Daoy (cell line): ENCODE measurements at places on chromosomes 2 and 18.
A peak's percentile ranks its signal among the peaks of the same experiment; 100 is the strongest.

DNA sequence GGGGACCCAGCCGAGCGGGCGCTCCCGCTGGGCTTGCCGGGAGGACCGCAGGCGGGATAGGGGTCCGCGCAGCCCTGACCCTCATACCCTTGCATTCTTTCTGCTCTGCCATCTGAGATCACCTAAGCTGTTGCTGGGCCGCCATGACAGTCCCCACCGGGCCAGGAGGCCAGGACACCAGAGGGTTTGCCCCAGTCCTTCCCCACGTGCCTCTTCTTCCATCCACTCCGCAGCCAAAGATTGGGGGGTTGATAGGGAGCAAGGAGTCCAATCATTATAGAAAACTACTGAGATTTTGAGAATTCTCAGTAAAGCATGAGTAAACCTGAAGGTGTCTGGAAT lies 453 bp upstream of the GRB14 start:
- peak; percentile 12 for DNase-seq

DNA sequence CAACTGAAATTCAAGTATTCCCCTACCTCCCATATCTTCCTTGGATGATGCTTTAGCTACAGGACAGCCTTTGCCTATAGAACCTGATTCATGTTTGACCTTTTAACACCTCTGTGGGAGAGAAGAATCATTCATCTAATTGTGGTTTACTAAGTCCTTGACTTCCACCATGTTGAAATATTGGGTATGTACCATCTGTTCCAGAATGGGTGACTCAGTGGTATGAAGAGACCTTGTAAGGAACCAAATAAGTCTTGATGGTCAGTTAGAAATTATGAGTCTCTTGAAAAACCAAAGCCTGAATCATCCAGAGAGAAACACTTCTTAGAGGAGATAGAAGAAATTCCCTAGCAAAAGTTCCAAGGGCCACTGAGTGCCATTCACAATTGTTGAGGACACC lies 27.5 kb downstream of the STAMBP start:
- peak; percentile 16 for DNase-seq

GRCh38 chr18:38257661-38258060 lies 692.1 kb upstream of the CELF4 start:
- DNase-seq = no peak

DNA sequence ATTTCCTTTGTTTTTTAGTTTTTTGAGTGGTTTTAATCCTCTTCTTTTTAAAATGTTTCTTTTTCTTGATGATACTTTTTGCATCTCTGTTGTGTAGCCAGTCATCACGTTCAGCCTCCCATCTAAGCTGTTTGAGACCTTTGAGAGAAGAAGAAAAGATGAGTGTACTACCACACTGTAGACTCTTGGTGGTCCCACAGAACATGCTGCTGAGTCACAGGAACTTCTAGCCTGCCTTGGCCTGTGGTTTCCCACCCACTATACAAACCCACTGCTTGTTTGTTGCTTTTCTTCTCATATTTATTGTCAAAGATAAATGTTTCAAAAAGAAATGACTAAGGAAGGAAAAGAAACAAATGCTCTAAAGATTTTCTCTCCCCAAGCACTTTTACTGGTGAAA lies 5.5 kb downstream of the CEBPZOS start:
- peak; percentile 27 for DNase-seq

- DNase-seq = no peak
These were observed 284.7 kb downstream of the CYP26B1 start for GRCh38 chr2:71862921-71863320.
